Activated CD4-positive, alpha-beta T cell treated with anti-CD3 and anti-CD28 coated beads, Interleukin-2, amount 10 ng/mL, durations not matched to agents 7 days and 5 days (primary cell): ENCODE measurements at places on chromosomes 7 and 10.
A peak's percentile ranks its signal among the peaks of the same experiment; 100 is the strongest.

DNA sequence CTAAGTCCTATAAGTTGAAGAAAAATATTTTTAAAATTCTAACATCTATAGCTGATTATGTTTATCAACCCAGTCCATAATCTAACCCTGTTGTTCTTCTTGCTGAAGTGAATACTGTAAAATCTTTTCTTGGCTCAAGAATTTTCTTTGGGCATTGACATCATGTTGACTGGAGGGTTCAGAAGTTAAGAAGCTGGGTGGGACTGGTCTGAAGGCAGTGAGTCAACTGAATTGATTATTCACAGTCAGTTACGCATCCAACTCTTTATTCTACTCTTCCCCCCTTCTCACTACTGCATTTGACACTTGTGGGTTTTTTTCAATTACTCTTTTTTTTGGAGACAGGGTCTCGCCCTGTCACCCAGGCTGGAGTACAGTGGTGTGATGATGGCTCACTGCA is 31.0 kb downstream of the DENND2A start:
- DNase-seq = no peak

- no peak for DNase-seq
Observed at GRCh38 chr10:101959346-101959916, 96.5 kb downstream of the ARMH3 start.

DNA sequence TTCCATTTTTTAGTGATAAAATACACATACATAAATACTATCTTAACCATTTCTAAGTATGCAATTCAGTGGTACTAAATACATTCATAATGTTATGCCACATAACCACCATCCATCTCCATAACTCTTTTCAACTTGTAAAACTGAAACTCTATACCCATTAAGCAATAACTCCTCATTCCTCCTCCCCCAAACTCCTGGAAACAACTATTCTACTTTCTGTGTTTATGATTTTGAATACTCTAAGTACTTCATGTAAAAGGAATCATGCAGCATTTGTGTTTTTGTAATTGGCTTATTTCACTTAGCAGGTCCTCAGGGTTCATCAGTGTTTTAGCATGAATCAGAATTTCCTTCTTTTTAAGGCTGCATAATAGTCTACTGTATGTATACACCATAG is 131.8 kb downstream of the TES start:
- no peak for DNase-seq

DNA sequence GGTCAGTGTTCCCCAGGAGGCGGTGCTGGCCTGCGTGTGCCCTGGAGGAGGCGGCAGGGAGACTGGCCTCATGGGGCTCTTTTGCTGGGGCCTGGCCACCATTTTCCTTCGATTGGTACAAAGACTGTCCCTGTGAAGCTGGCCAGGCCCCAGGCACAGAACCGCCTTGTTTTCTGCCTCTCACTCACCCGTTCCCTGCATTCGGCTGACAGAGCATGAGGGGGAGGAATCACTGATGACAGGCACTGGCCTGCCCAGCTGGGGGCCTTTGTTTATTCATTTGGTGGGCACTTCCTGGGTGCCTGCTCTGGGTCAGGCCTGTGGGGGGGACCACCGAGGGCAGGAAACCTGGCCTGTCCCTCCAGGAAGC is 139.2 kb downstream of the FAM53B start:
- DNase-seq = no peak

GRCh38 chr7:28381466-28381865 is 30.9 kb upstream of the CREB5 start:
- no peak for DNase-seq

DNA sequence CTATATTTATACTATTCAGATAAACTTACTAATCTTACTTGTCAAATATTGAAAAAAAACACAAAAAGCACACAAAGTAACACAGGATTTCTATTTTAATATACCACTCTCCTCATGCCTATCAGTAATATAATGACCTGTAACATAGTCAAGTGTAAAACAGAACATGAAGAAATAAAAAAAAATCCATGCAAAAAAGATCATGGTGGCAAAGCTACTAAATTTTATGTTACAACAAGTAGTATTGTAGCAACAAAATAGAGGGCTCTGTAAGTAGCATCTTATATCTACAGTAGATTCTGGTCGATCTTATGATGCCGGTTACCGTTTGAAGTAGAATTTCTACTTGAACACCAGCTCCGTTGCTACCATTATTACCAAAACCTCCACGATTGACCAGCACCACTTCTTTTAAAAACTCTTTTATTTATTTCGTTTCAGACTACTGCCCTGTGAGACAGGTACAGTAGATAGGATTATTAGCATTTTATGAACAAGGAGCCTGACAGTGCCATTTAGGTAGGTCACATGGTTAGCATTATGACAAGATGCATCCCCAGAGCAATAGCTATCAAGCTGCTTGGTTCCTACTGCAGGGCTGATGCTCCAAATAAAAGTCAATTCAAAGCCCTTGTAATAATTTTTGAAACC is 2.1 kb downstream of the CPED1 start:
- no peak for DNase-seq

GRCh38 chr10:1873661-1874315 is 136.5 kb upstream of the ADARB2 start:
- DNase-seq = no peak

DNA sequence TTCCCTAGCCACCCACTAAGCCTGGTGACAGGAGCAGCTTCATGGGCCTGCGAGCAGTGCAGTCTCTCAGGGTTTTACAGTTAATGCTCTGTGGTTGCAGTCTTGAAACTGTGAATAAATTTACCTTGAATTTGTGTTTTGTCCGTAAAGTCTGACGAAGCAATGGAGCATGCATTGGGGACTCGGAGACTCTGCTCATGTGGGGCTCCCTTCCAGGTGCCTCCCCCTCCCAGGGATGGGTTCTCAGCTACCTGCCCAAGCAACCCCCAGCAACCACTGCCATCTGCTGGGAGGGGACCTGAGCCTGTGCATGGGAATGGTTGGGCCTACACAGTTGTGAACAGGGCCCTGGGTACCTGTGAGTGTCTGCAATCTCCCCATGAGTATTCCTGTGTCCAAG is 36.3 kb upstream of the IKZF1 start:
- peak; percentile 11 for DNase-seq

- no peak for DNase-seq
Observed at GRCh38 chr10:123558651-123559050, 107.5 kb upstream of the GPR26 start.

GRCh38 chr10:44564790-44565189 is 179.9 kb upstream of the CXCL12 start:
- DNase-seq = no peak

DNA sequence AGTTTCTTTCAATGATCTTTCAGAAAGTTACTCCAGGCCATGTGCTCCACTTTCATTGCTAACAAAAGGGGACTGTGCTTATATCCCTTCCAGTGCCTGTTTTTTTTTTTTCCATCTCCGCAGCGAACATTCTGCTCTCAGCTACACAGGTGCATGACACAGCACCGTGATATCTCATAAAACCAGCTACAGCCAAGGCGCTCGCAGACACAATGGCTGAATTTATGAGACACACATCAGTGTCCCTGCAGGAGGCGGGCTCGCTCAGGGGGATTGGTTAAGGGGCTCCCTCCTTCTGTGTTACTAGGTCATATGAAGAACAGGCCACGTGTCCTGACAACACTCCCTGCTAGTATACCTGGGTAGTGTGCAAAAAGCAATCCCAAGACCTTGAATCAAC is 245.5 kb downstream of the SKAP2 start:
- no peak for DNase-seq

- DNase-seq = no peak
Observed at GRCh38 chr7:151320263-151320845, 21.3 kb upstream of the NUB1 start.

DNA sequence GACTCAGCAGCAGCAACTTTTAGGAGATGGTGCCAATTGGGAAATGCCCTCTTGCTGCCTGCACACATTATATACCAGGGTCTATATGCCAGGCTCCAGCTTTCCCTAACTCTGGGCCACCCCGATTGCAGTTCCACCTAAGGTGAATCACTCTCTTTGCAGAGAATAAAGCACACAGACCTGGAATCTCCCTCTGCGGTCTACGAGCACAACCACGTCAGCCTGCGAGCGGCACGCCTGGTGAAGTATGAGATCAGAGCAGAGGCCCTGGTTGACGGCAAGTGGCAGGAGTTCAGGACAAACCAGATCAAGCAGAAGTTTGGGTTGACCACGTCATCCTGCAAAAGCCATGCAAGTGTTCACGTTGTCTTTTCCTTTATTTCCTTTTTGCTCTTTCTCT is 38.2 kb upstream of the PLEKHA1 start:
- no peak for DNase-seq

DNA sequence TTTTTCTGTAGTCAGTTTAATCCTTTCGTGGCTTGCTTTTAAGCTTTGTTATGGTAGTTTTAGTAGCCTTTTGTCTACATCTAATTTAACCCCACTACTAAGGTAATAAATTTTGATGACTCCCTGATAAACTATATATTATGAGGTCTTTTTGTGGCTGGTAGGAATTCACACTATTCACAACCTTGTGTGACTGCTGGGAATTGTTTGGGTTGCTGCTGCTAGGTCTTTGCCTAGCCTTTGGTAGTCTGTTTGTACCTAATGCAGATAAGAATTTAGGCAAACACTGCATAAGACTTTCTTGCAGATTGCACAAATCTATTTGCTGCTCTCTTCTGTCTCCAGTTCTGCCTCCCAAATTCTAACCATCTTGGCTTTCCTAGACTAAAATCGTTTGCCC is 58.3 kb downstream of the SHOC2 start:
- no peak for DNase-seq

DNA sequence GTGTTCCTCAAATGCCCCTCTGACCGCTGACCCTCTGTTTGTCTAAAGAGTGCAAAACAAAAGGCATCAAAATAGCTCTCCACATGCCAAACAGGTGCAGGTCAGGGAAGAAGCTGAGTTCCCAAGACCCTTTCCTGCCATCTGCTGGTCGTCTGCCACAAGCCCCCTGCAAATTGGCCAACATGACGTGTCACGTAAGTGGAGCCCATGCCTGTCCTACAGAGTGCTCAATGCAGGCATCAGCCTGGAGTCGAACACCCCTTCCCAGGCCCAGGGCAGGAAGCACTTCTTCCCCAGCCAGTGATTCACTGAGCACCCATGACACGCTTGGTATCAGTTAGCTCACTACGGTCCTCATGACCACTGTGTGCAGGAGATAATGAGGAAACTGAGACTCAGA is 14.1 kb downstream of the TMEM72 start:
- no peak for DNase-seq

- no peak for DNase-seq
Observed at GRCh38 chr7:120738816-120739215, 119.1 kb downstream of the TSPAN12 start.

DNA sequence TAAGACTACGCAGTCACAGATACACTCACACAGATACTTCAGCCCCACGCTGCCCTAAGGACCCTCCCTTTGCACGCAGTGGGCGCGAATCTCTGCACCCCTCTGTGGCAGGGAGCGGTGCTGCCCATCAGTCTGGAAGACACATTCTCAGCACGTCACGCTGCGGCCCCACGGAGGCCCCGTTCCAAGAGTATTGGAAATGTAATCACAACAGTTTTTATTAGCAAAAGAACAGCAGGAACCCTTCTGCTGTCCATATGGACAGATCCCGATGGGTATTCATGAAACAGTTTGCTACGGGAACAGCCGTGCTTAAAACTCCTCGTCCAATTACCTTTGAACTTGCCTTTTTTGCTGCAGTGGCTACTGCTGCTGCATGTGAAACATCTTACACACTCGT is 131.0 kb downstream of the RPS24 start:
- DNase-seq = no peak

- no peak for DNase-seq
Observed at GRCh38 chr10:1128649-1129048, 72.5 kb downstream of the WDR37 start.

- DNase-seq = no peak
Observed at GRCh38 chr7:146510088-146510680, 393.6 kb downstream of the CNTNAP2 start.

DNA sequence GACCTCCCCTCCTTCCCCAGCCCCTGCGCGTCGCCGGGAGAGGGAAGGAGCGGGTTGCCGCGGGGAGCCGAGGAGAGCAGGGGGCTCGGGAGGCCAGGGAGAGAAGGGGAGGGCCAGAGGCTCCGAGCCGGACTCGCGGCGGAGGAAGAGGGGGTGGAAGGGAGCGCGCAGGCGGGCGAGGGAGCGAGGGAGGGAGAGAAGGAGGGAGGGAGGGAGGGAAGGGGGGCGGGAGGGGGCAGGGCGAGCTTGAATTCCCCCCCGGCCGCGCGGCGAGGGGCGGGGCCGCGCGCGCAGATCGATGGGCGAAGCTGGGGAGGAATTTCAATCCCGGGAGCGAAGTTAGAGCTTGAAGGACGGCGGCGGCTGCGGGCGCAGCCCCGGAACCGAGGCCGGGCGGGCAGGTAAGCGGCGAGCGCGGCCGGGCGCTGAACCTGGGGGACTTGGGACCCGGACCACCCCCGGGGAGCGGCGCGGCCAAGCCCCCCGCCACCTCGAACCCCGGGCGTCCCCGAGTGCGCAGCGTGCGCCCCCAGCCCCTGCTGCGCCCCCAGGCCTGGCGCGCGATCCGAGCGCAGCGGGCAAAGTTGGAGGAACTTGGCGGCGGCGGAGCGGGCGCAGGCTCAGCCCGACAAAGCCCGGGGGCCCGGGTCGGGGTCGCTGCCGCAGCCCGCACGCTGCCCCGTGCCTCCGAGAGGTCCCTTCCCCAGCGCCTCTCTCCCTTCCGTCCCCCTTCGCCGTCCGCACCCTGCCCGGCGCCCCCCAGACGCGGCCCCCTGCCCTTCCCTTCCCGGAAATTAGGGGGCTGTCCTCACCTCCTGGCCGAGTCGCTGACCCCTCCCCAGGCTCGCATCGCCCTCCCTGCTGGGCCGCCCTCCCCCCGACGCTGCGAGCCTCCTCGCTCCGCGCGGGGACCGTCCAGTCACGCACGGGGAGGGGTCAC is at the start of gene ELFN1:
ELFN1 (plus strand) TSS at position 324 of the 940 bp plus-strand sequence. CDS start 74,320 bp downstream, outside the sequence.
- DNase-seq = no peak

DNA sequence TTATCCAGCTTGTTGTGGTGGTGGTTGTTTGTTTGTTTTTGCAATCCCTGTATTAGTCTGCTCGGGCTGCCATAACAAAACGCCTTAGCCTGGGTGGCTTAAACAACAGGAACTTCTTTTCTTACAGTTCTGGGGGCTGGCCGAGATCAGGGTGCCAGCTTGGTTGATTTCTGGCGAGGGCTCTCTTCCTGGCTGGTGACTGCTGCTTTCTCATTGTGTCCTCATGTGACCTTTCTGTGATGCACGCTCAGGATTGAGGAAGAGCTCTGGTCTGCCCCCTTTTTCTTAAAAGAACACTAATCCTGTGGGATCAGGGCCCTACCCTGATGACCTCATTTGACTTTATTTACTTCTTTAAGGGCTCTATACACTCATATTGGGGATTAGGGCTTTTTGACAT is 107.1 kb upstream of the NRP1 start:
- DNase-seq = no peak

DNA sequence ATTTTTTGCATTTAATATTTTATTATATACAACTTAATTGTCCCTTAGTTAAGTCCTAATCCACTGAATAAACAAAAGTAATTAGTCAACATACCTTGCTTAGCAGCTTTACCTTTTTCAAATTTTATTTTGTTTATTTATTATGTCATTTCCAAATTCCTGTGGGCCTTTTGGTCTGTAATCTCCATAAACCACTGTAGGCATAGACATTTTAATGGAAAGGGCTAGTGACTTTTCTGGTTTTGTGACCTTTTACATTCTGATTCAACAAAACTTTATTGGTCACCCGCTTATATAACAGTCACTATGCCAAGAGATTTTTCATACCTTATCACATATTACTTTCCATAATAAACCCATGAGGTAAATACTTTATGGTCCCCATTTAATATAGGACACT is 181.3 kb upstream of the PRPS1L1 start:
- no peak for DNase-seq
